ENCODE measurements at places on chromosomes 1 and 21. TPM values are rescaled to one million over a fixed set of nuclear protein-coding genes. Genes with fewer than 3 reads are reported as not detected.

LCA5L gene
- not detected for total RNA-seq

CLDN8 gene
- total RNA-seq = not detected

DNA sequence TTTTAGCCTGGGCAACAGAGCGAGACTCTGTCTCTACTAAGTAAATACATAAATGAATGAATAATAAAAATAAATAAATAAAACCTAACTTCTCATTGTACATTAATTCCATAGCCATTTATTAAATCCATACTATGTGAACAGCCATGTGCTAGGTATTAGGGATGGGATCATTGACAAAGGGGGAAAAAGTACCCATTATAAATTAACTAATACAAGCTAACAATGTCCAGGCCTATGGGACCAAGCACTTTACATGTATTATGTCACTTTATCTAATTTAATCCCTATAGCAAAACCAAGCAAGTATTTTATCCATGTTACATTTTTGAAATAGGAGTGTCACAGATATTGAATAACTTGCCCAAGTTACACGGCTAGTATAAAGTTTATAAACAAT is 2.6 kb upstream of the CDC7 start:
- no peaks in the 10 kb centered on the region for H3K36me3 ChIP-seq
- peaks cover 2% of the 10 kb centered on the region for H3K27me3 ChIP-seq
- DNase-seq = no peak

- DNase-seq = no peak
- no peak overlapping the region for H3K4me3 ChIP-seq
- H3K4me1 ChIP-seq = no peaks in the 10 kb centered on the region
- no peaks in the 10 kb centered on the region for H3K36me3 ChIP-seq
- no peaks in the 10 kb centered on the region for H3K27me3 ChIP-seq
Measured at GRCh38 chr1:215405211-215405610, 161.9 kb upstream of the KCTD3 start.

DNA sequence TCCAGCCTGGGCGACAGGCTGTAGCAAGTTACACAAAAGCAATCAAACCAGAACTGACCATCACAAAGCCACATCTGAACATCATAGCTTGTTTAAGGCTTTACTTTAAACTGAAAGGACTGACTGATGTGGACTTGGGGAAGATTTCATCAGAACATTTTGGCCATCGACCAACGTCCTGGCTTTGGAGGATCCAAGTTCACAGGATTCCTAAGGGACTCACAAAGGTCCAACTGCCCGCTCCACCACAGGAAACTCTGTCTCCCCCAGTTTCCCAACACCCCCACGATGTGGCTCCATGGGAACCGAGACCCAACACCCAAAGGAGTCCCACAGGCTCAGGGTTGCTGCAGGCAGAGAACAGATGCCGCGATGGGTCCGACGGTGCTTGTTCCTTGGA is 9.3 kb downstream of the SSU72 start:
- H3K27me3 ChIP-seq = peaks cover 12% of the 10 kb centered on the region
- peak overlapping the region; percentile 42 for H3K4me3 ChIP-seq
- H3K27ac ChIP-seq = peak overlapping the region; percentile 62
- peaks cover 12% of the 10 kb centered on the region for H3K36me3 ChIP-seq
- DNase-seq = no peak
- H3K4me1 ChIP-seq = peaks cover 54% of the 10 kb centered on the region

DNA sequence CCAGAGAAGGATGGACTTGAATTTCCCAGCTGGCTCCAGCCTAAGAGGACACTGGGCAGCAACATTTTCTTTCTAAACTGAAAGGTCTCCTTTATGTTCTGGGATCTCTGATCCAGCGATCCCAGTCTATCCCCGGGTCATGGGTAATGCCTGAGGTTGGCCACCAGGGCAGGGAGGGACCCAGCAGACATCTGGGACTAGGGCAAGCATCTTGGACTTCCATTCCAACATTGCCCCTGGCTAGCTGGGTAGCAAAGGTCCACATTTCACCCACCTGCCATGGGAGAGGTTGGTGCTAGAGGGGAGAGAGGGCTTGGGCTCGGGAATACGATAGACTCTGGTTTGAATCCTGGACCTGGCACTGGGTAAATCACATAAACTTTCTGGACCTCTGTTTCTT is 84.6 kb downstream of the LRRN2 start:
- H3K27me3 ChIP-seq = no peaks in the 10 kb centered on the region
- no peak for DNase-seq
- H3K4me1 ChIP-seq = peaks cover 24% of the 10 kb centered on the region

IVL gene
- not detected for total RNA-seq

- H3K4me1 ChIP-seq = no peaks in the 10 kb centered on the region
- H3K27me3 ChIP-seq = no peaks in the 10 kb centered on the region
- H3K4me3 ChIP-seq = no peak overlapping the region
- no peak overlapping the region for H3K27ac ChIP-seq
- DNase-seq = no peak
Measured at GRCh38 chr1:92691925-92692324, 93.0 kb downstream of the EVI5 start.

CFAP45 gene
- total RNA-seq = 0.49 TPM

DNA sequence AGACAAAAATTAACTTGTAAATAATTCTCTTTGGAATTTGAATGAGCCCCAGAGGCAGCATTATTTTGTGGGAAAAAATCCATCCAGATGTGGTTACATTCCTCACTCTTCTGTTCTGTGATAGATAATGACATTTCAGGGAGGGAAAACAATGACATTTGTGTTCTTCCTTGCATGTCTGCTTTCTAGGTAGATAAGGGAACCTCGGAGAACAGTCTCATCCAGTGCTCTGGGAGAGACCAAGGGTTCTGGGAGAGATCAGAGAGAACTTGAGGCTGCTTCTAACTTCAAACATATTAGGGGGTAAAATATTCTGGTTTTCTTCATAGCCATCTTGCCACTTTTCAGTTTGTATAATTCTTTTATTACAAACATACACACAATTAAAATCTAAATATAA is 269.2 kb downstream of the NEGR1 start:
- H3K27ac ChIP-seq = no peak overlapping the region
- H3K4me1 ChIP-seq = peaks cover 1% of the 10 kb centered on the region

GRCh38 chr1:39933956-39934941 is 20.7 kb upstream of the MFSD2A start:
- H3K36me3 ChIP-seq = peaks cover 6% of the 10 kb centered on the region
- no peak for DNase-seq
- peaks cover 1% of the 10 kb centered on the region for H3K27me3 ChIP-seq
- no peak overlapping the region for H3K27ac ChIP-seq
- H3K4me3 ChIP-seq = no peak overlapping the region
- H3K4me1 ChIP-seq = no peaks in the 10 kb centered on the region

RNU1-3 gene
- 3,598 TPM for total RNA-seq

YTHDF2 gene
- total RNA-seq = 130 TPM

NLRP3 gene
- total RNA-seq = not detected

GRCh38 chr1:104387716-104388508 is 638.2 kb downstream of the AMY1C start:
- no peak for DNase-seq
- no peaks in the 10 kb centered on the region for H3K36me3 ChIP-seq
- no peaks in the 10 kb centered on the region for H3K27me3 ChIP-seq

LAX1 gene
- not detected for total RNA-seq

GRCh38 chr1:168081373-168082007 is 55.2 kb downstream of the GPR161 start:
- no peak for DNase-seq
- H3K36me3 ChIP-seq = peaks cover 5% of the 10 kb centered on the region
- peaks cover 6% of the 10 kb centered on the region for H3K27me3 ChIP-seq
- peaks cover 16% of the 10 kb centered on the region for H3K4me1 ChIP-seq
- H3K4me3 ChIP-seq = no peak overlapping the region
- no peak overlapping the region for H3K27ac ChIP-seq

DNA sequence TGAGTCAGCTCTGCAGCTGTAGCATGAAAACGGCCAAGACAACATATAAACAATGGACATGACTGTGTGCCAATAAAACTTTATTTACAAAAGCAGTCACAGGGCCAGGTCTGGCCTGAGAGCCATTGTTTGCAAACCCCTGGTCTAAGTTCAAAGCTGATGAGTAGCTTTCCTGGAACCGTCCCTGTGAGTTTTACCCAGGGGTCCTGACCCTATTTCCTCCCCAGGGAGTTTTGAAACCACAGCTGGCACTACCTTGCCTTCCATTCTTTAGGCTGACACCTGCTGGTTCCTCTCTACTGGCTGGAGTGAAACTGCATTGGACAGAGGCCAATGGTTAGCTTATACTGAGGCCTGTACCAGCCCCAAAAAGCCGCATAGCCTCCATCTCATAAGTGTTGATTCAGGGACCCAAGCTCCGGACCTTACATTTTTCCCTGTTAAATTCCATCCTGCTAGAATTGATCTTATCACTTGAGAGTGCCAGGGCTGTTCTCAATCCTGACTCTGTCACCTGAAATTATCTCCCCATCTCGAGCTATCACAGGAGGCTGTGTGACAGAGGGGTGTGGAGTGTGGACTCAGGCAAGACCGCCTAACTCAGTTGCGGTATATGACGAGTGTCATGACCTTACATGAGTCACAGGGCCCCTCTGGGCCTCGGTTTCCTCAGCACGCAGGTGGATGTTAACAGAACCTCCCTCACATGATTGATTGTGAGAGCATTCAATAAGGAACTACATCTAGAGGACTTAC is 343.6 kb downstream of the NPHP4 start:
- DNase-seq = no peak
- H3K27me3 ChIP-seq = peaks cover 6% of the 10 kb centered on the region
- peaks cover 16% of the 10 kb centered on the region for H3K36me3 ChIP-seq
- H3K4me3 ChIP-seq = no peak overlapping the region
- no peak overlapping the region for H3K27ac ChIP-seq

RGS21 gene
- not detected for total RNA-seq

DNA sequence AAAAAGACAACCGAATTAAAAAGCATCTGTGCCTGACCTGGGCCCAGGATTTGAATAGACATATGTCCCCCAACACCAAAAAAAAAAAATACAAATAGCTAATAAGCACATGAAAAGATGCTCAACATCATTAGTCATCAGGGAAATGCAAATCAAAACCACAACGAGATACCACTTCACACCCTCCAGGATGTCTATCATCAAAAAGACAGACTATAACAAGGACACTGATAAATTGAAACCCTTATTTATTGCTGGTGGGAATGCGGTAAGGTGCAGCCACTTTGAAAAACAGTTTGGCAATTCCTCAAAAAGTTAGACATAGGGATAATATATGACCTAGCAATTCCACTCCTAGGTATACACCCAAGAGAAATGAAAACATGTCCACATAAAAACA is 72.3 kb upstream of the CAMK1G start:
- no peak overlapping the region for H3K27ac ChIP-seq
- no peak overlapping the region for H3K4me3 ChIP-seq
- H3K4me1 ChIP-seq = no peaks in the 10 kb centered on the region
- H3K36me3 ChIP-seq = no peaks in the 10 kb centered on the region
- no peak for DNase-seq

- H3K27me3 ChIP-seq = no peaks in the 10 kb centered on the region
- no peaks in the 10 kb centered on the region for H3K36me3 ChIP-seq
- no peak for DNase-seq
- H3K4me1 ChIP-seq = peaks cover 5% of the 10 kb centered on the region
- no peak overlapping the region for H3K4me3 ChIP-seq
Measured at GRCh38 chr1:222054416-222054815, 312.5 kb upstream of the DUSP10 start.

- H3K4me1 ChIP-seq = peaks cover 29% of the 10 kb centered on the region
- peak overlapping the region; percentile 93 for H3K4me3 ChIP-seq
- peaks cover 10% of the 10 kb centered on the region for H3K27me3 ChIP-seq
- DNase-seq = peak; percentile 83
- peak overlapping the region; percentile 98 for H3K27ac ChIP-seq
Measured at GRCh38 chr1:226109829-226110248, 47.3 kb downstream of the H3-3A start.

FLG2 gene
- total RNA-seq = not detected
